ENCODE measurements at places on chromosomes 11 and 22.

DNA sequence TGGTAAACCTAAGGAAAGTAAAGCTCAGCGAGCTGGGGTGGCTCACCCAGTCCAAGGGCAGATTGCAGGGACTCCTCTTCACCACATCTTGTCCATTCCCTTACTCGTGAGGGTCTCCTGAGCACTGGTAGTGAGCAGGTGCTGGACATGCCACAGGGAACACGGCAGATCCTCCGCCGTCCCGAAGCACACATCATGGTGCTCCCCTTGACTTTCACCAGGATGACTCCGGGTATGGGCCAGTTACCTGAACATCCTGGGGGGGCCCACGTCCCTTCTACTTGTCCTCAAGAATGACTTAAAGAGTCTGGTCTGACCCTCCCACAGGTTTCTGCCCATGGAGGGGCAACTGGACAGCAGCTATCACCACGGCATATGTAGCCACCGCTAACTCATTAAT lies 8.0 kb upstream of the SF1 start:
- DNase-seq, result no peak

GRCh38 chr11:70578831-70579230 lies 180.5 kb downstream of the CTTN start:
- no peak for DNase-seq

DNA sequence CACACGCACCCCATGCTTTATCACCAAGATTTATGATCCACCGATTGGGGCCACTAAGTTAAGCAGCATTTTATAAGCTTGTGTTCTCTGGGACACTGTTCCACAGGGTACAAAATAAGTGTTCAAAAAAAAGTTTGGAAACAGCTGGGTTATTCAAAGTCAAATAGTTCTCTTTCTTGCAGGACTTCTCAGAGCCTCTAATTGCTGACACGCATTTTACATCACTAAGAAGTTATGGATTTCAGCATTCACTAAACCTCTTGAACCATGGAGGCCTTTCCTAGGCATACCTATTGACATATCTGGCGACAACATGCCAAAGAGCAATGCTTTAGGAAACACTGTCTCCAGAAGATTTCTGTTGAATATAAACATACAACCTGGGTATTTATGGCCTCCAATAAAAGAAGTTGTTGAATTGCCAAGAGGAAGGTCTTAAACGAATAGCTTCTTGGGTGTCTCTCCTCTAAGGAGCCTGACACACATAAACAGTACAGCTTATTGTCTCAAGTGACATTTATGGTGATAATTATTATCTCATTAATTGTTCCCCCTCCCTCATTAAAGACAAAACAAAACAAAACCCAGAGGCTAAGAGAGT lies 147.1 kb upstream of the ARHGAP20 start:
- no peak for DNase-seq

DNA sequence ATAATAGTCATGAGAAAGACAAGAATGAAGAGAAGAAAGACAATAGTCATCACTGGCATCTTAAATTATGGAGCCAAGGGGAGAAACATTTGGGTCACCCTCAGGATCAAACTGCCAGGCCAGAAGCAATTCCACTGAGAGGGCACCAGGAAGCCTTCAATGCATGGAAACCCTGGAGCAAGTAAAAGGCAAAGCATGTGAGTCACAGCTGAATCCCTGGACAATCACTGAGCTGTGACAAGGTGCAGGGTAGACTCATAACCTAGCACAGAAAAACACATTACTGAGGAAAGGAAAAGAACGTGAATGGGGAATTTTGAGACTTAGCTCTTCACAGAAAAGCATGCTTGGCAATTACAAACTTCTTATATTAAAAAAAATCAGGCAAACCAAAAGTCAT lies 1.6 kb downstream of the KCNJ1 start:
- DNase-seq, result no peak

- DNase-seq, result no peak
These were observed at the start of gene SCARF2 for GRCh38 chr22:20437613-20438426. Gene SCARF2 (minus strand): TSS chr22:20437825. CDS start chr22:20437754, 71 bp downstream.

DNA sequence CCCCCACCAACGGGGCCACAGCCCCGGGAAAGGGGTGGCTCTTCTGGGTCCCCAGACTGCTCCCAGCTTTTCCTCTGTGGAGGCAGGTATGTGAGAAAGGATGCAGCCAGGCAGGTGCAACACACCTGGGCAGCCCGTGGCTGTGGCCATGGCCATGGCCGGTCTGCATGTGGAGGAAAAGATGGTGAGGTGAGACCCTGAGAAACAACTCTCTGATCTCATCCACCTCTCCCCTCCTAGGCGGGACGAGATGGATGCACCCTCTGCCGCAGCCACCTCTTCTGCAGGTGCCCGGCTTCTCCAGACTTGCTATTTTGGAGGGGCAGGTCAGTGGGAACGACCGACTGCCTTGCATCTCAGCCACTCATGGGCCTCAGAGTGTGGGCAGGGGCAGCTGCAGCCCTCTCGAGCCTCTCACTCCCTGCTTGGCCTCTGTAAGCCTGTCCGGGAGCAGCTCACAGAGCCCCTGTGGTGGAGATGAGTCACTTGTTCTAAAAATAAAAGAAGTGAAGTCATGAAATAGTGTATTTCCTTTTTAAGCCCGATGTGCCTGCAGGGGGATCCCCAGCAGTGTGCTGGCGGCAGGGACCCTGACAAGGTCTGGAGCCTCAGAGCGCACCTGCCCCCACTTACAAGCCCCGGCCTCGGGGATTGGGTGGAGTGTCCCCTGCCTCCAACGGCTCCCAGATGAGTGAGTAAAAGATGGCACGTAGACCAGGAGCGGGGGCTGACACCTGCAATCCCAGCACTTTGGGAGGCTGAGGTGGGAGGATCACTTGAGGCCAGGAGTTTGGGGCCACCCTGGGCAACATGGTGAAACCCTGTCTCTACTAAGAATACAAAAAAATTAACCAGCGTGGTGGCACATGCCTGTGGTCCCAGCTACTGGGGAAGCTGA lies 10.7 kb downstream of the SMIM38 start:
- peak; percentile 61 for DNase-seq

DNA sequence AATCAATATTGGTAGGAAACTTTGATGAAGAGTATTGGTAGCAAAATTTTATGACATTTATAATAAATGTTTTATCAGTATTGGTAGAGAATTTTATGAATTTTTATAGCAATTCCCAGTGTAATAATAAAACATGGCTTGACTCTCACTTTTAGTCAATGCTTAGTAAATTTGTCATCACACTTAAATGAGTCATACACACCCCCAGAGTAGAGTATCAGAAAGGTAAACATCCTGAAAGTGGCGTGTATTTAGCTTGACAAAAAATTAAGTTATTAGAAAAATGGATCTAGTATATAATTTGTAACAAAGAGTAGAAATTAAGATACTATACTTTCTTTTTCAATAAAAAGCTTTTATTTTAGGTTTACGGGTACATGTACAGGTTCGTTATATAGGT lies 2.6 kb downstream of the MS4A3 start:
- DNase-seq, result no peak

All from HFF-Myc (cell line).